ENCODE measurements at places on chromosomes 5 and 9.

DNA sequence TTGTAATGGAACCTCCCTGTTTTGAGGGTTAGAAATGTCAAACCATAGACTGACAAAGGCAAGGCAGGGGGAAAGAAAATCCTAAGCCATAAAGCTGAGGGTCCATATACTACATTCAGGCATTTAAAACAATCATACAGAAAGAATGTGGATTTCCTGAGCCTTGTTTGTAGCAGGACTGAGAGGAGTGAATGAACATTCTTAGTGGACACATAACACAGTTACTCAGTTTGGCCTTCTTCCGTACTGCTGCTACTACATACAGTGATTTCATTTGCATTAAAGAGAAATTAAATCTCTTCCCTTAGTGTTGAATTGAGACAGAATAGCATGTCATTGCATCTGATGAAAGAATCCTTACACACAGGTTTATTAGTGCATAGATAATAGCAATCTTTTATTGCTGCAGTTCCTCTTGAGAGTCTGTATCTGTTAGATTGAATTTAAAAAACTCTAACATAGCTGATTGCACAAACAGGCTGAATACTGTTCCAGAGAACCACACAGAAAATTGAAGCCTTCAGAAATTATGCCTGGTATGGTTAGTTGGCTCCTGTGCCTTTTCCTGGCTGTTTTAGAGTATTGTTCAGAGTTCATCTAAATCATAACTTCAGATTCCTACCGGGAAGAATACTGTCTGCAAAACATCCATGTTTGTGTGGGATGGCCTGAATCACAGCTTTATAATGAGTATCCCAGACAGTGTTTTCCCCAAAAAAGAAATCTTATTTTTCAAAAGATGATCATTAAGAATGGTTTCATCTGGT lies 2.0 kb upstream of the MTX3 start:
- DNase-seq = peak; percentile 37

DNA sequence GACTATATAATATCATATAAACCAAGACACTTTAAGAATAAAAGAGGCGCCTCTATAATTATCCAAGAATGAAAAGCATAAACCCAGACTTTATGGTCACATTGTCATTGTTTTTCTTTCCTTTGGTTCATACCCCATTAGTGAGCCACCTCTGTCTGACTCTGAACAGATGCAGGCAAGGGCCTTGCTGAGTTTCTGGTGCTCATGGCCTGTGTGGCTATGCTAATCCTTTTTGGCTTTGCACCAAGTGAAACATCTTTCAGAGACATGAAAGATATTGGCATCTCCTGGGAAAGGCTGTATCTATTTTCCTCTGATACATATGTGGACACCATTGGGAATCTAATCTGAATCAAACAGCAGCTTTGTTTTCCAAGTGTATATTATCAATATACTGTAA lies 222.5 kb downstream of the CHSY3 start:
- no peak for DNase-seq

- no peak for DNase-seq
These were observed 8.1 kb downstream of the UBQLN1 start for GRCh38 chr9:83699615-83700014.

DNA sequence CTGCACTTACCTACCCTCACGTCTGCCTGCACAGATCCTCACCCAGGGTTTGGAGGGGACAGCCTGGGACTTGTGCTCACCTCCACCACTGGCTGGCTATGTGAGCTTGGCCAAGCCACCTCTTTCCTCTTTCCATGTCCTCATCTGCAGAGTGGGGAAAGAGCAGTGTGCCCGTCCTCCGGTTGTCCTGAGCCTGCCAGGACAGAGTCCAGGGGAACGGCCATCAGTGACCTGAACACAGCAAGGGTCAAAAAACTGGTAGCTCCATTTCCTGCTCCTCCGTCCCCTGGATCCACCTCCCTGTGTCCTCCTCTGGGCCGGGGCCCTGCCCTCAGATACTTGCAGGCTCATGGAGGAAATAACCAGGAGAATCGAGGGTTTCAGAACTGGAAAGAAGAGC lies 187.7 kb downstream of the OLFM1 start:
- no peak for DNase-seq

- peak; percentile 17 for DNase-seq
These were observed 319.1 kb downstream of the GLIS3 start for GRCh38 chr9:3980771-3981170.

- no peak for DNase-seq
These were observed 247.6 kb upstream of the FBXL7 start for GRCh38 chr5:15252331-15252730.

DNA sequence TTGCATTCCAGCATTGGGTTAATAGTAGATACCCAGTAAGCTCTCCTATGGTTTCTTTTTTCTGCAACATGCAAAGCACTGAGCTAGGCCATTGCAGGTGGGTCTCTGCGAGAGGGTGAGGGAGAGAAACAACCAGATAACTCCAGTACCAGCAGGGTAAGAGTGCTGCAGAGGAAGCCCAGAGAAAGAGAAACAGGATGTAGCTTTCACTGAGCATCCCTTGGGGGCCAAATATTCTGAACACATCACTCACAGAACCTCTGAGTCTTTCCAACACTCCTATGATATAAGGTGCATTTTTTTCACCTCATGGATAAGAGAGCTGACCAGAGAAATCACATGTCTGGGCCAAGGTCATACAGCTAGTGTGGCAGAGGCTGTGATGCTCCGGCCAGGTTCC lies 76.7 kb downstream of the TRIM32 start:
- DNase-seq = no peak

DNA sequence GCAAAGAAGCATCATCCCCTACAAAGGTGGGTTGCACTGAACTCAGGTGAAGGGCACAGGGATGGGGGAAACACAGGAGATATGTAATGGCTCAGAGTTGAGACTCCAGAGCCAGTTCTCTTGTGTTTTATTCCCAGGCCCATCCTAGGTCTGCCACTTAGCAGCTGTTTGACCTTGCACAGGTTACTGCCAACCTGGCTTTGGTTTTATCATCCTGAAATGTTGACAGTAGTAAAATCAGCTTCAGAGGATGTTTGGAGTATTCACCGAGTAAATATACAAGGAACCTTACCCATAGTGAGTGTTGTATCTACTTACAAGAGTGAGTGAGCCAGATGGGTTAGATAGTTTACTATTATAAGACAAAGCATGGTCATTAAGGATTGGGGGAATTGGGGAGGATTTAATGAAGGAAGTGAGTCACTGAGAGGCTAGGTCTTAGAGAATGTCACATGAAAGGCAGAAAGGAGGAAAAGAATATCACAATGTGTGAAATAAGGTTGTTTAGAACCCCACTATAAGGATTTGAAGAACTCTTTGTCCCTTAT lies 141.3 kb downstream of the MAN2A1 start:
- no peak for DNase-seq

DNA sequence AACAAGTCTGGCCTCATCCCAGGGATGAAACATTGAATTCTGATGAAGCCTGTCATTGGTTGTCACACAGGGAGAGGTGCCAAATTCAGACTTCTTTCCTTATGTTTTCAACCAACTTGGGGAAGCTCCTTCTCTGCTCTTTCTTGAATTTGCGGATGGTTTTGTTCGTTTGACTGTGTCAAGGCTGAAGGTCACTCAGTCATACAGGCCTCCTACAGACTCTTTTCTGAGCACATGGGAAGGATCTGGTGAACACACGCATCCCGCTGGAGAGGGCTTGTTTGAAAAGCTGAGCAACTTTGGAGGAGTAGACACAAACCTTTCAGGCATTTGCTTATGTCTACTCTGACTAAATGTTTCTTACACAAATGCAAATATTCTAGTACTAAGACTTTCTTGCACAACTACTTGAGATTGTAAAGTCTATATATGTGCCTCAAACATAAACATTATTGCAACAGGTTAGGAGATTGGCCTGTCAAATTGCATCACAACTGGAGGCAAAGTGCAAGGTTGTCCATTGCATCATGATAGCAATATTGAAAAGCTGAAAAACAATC lies 151.5 kb upstream of the NR3C1 start:
- no peak for DNase-seq

GRCh38 chr9:19127871-19128500 lies 694 bp upstream of the PLIN2 start:
- DNase-seq = no peak

DNA sequence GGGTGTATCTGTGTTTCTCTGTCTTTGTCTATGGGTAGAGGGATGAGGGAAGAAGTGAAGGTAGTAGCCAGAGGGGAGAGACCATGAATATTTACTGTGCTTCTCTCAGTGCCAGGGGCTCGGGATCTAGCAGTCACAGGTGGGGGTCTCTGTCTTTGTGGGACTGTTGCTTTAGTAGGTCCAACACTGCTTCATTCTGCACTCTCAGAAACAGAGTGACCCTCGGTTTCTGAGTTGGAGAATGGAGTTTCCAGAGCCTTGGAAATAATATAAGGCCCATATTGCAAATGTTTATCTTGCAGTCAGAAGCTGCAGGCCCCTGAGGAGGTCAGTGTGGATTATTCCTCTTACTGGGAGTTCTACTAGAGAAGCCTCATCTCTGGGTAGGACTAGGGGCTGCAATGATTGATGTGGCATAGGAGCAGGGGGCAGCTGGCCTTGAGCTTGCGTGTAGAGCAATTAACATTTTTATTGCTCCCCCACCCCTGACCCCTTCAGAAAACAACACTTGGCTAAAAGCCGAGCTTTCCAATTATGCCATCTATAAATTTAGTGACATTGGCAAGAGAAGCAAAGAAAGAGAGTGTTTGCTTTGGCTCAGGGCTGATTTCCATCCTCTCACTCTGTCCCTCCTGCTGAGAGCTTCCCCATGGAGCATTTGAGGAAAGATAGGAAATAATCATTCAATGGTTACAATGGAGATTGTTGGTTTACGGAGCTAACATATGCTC lies 55.0 kb upstream of the TRPC7 start:
- DNase-seq = no peak

- no peak for DNase-seq
These were observed 8.8 kb upstream of the PRDM6 start for GRCh38 chr5:123080215-123080614.

- no peak for DNase-seq
These were observed 26.8 kb downstream of the RGS7BP start for GRCh38 chr5:64532657-64533056.

GRCh38 chr5:83285661-83286398 lies 185.7 kb upstream of the VCAN start:
- no peak for DNase-seq

DNA sequence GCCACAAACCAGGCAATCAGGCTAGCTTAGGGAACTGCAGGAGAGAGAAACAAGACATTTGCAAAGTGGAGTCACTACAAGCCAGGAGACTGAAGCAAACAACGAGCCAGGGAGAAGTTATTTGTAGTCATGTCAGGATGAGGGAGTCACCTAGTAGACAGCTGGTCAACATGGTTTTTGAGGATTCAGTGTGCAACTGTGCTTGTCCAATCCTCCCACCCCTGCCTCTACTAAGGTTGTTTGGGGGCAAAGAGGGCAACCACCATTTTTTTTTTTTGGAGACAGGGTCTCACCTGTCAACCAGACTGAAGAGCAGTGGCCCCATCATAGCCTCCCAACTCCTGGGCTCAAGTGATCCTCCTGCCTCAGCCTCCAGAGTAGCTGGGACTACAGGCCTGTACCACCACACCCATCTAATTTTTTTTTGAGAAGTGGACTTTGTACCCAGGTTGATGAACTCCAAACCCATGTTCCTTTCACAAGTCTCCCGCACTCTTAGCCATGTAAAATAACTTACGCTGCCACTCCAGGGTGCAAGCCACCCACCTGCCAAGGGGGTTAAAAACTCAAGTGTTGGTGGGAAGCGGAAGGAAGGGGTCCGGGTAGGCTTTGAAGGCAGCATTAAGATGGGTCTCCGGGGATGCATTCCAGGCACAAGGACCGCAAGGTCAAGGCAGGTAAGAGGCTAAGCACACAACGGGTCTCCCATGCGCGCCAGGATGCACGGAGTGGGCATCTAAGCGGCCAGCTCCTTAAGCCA lies 995 bp downstream of the RPL35 start:
- DNase-seq = no peak

- no peak for DNase-seq
These were observed 22.9 kb downstream of the OLFM1 start for GRCh38 chr9:135110416-135110815.

DNA sequence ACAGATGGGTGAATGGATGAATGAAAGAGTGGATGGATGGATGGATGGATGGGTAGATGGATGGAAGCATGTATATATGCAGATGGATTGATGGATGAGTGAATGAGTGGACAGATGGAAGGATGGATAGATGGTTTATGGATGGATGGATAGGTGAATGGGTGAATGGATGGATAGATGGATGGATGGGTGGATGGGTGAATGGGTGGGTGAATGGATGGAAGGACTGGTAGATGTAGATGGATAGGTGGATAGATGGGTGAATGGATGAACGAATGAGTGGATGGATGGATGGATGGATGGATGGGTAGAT lies 85.1 kb downstream of the COL5A1 start:
- no peak for DNase-seq

GRCh38 chr5:124134941-124135340 lies 611.5 kb downstream of the ZNF608 start:
- no peak for DNase-seq

DNA sequence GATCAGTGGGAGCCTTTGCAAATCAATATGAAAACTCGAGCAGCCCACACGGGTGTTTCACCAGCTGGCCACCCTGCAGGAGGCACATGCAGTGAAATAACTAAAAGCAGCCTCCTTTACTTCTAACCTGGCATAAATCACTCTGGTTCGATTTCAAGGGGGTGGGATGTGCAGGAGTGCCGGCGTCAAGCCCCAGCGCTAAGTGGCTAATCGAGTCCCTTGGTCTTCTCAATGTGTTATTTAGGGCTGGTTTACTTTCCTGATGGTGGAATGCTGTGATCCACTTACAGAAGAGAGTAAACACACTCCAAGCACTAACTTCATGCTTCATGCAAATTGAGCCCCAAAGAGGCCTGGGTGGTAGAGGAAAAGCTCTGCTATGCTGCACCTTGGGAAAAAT lies 109.4 kb downstream of the TMEM174 start:
- no peak for DNase-seq

DNA sequence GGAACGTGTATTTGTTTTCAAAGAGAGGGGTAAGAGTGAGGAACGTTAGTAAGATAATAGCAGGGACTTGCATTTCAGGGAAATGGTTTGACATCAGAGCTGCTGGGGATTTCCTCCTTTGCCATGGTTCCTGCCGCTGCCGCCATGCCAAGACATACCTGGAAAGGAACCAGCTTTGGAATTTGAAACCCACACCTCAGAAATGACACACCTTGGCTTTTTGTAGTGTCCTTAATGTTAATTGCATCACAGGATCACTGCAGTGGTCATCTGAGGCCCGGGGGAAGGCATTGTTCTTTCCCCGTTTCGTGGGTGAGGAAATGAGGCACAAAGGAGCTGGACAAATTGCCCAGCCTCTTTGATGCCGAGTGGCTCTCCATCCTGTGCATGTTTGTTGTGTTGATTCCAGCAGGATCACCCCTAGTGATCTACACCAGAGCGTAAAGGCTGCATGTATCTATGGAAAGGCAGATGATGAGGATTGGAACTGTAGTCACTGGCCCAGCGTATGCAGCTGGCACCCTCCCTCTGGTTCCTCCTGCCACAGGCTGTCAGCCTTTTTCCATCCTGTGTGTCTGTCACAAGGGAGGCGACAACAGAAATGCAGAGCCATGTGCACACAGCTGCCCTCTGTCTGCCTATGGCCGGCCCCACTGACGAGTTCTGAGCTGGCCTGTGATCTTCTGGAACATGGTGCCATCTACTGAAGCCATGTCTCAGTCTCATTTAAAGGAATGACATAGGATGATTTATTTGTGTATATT lies 37.8 kb downstream of the SLC46A2 start:
- DNase-seq = no peak

- DNase-seq = no peak
These were observed 279.7 kb upstream of the TUT7 start for GRCh38 chr9:86633945-86634344.

Measured in GM03348 (cell line).